ENCODE measurements at places on chromosomes 4 and X. TPM values are rescaled to one million over a fixed set of nuclear protein-coding genes. Genes with fewer than 3 reads are reported as not detected.

Gene GAB1
- 8.9 TPM for total RNA-seq

Gene SLC10A4
- not detected for total RNA-seq

Gene ZXDA
- total RNA-seq = 3.4 TPM

Gene SPATA18
- total RNA-seq = 4.7 TPM

Gene PABPC5
- total RNA-seq = 0.90 TPM

Gene IL2
- not detected for total RNA-seq

Gene C4orf17
- not detected for total RNA-seq

Gene RASGEF1B
- total RNA-seq = 0.28 TPM

Gene TMEM144
- total RNA-seq = 2.2 TPM

Gene SMR3B
- not detected for total RNA-seq

Gene PDGFRA
- 157 TPM for total RNA-seq

Gene MAOA
- total RNA-seq = 0.56 TPM

Gene SSX4B
- total RNA-seq = not detected

Gene GATB
- 20.3 TPM for total RNA-seq

Gene FHIP1A
- 0.18 TPM for total RNA-seq

Gene SAGE1
- not detected for total RNA-seq

Gene ERCC6L
- 5.4 TPM for total RNA-seq

Gene BEND2
- total RNA-seq = not detected

Gene MAGED4B
- 35.5 TPM for total RNA-seq

Gene NXF3
- not detected for total RNA-seq

Gene HSD17B13
- total RNA-seq = under 0.01 TPM

Gene UGT2A1
- not detected for total RNA-seq

Gene REPS2
- 0.18 TPM for total RNA-seq

Gene G3BP2
- total RNA-seq = 306 TPM

Gene PAGE2
- total RNA-seq = not detected

Gene PRIMPOL
- total RNA-seq = 10.0 TPM

Gene FANCB
- total RNA-seq = 14.4 TPM

Gene AMBN
- not detected for total RNA-seq

Gene SYN1
- under 0.01 TPM for total RNA-seq

Gene MSL3
- total RNA-seq = 22.2 TPM

Gene TEX13C
- total RNA-seq = not detected

Gene TRPC5OS
- total RNA-seq = not detected

Gene OTOP1
- total RNA-seq = not detected

Gene P2RY10
- not detected for total RNA-seq

Gene CT45A10
- not detected for total RNA-seq

Gene MAPK10
- 6.5 TPM for total RNA-seq
